ENCODE measurements at places on chromosomes 12 and 14.

DNA sequence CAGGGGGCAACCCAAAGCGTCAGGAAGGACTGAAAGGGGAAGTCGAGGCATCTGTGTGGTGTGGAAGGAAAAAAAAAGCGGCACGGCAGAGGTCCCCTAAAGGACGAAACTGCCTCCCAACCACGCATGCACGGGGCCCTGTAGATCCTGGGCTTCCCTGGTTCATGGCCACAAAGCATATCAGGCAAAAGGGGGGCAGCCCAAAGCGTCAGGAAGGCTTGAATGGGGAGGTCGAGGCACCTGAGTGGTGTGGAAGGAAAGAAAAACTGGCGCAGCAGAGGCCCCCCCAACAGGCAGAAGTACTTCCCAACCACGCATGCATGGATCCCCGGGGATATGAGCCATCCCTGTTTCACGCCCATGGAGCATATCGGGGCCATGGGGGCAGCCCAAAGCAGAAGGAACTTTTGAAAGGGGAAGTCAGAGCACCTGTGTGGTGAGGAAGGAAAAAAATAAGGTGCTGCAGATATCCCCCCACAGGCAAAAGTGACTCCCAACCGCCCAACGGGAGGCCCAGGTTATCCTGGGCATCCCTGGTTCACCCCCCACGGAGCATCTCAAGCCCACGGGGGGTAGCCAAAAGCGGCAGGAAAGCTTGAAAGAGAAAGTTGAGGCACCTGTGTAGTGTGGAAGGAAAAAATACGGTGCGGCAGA is 581.2 kb downstream of the ALG10 start:
- no peak for DNase-seq

DNA sequence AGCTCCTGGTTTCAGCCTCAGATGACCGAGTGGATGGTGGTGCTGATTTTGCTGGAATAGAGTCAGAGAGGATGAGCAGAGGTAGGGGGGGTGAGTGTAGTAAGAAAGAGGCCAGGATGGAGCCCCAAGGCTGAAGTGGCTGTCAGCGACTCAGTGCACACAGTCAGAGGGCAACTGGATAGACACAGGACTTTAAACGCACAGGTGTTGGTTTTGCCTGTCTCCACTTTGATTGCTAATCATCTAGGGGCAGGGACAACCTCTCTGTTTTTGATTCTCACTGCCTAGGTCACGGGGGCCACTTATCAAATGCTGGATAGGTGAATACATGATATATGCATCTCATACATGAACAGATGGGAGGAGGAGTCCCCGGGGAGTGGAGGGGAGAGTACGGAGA is 99.5 kb downstream of the EGLN3 start:
- DNase-seq: no peak

DNA sequence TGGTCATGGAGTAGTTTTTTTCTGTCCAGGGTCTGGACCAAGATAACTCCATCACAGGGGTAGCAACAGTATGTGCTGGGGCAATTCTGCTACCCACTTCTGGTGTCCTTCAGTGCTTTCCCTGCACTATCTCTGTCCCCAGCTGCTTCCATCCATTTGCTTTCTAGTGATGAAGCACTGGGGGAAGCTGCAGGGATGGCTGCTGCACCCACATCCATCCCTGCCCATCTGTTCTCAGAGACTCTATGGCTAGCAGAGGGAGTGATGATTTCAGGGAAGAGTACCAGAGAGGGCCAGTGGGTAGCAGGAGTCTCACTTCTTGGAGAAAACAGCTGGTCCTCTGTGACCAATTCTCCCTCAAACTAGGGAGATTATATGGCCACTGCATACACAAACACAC is 44.1 kb downstream of the ETV6 start:
- no peak for DNase-seq

DNA sequence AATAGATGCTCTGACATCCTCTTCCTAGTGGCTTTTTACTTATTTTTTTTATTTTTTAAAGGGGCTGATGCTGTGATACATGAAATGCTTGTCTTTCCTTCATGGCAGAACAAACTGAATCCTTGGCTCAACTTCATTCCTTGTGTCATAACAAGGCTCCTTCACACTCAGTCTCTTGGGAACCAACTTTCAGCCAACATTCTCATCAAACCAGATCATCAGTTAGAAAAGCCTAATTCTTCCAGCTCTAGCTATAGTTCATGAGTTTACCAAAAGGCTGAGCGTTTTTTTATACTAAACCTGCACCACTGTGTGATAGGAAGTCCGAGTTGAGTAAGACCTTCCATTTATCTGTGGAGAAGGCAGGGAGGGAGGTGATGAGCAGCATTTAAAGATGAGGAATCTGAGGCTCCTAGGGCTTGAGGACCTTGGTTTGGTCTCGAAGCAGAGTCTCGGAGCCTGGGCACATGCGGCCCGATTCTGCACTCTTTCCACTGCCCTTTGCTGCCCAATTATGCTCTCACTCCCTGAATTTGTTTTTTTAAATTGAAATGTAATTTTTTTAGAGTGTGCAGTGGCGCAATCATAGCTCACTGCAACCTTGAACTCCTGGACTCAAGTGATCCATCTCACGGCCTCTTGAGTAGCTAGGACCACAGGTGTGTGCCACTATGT is 8.2 kb downstream of the GPRC5D start:
- DNase-seq: no peak

GRCh38 chr14:68884031-68885030 is 91.5 kb upstream of the ZFP36L1 start:
- DNase-seq: no peak

GRCh38 chr14:52268279-52269061 is 972 bp downstream of the PTGDR start:
- DNase-seq: peak; percentile 31

GRCh38 chr12:123723011-123723410 is 10.9 kb downstream of the ATP6V0A2 start:
- no peak for DNase-seq

GRCh38 chr14:102363182-102363943 is 622 bp downstream of the TECPR2 start:
- DNase-seq: no peak

DNA sequence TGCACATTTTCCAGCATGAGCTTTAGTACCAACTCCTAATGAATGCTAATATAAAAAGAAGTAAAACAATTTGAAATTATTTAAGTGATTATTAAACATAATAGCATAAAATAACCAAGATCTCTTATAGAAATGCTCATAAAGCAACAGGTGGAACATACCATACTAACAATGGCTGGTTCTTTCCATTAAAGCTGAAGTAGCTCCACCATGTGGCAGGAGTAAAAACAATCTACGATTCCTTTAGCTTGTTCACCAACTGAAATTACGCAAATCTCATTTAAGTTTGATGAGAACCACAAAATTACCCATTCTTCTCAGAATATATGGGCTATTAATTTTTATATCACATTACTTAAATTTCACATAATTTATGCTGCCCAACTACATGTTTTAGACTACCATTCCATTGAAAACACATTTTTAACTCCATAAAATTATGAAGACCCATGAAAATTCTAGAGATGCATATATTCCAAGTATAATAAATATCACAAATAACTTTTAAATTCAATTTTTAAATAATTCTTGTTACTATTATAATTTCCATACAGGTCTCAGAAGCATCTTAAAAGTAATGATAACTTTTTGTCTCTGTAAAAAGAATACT is 213.6 kb downstream of the DAD1 start:
- DNase-seq: no peak

Data from effector memory CD8-positive, alpha-beta T cell (primary cell).